ENCODE measurements at places on chromosomes 3 and 15. TPM values are rescaled to one million over a fixed set of nuclear protein-coding genes. Genes with fewer than 3 reads are reported as not detected.
A peak's percentile ranks its signal among the peaks of the same experiment; 100 is the strongest.

The RTF1 gene
- 38.1 TPM for total RNA-seq

The DTX3L gene
- total RNA-seq, result 39.8 TPM

The GOLGA8T gene
- not detected for total RNA-seq

The SPATA12 gene
- total RNA-seq, result not detected

The MUC13 gene
- total RNA-seq, result not detected

The TGM5 gene
- 0.07 TPM for total RNA-seq

The MLF1 gene
- total RNA-seq, result 0.50 TPM

The RFTN1 gene
- total RNA-seq, result 92.4 TPM

The TUSC7 gene
- total RNA-seq, result not detected

The ZNF860 gene
- total RNA-seq, result 0.19 TPM

The STRA6 gene
- total RNA-seq, result not detected

The GOLGA6L9 gene
- total RNA-seq, result 1.5 TPM

The CLSTN2 gene
- total RNA-seq, result not detected

The ALPK3 gene
- total RNA-seq, result 0.09 TPM

The CD96 gene
- total RNA-seq, result 60.5 TPM

The GNAT1 gene
- not detected for total RNA-seq

- peaks cover 7% of the 10 kb centered on the region for H3K4me1 ChIP-seq
- H3K4me3 ChIP-seq, result no peak overlapping the region
- H3K36me3 ChIP-seq, result no peaks in the 10 kb centered on the region
- DNase-seq, result peak; percentile 55
- peaks cover 14% of the 10 kb centered on the region for H3K27me3 ChIP-seq
These were observed 77.7 kb downstream of the CEMIP start for GRCh38 chr15:80856809-80857377.

DNA sequence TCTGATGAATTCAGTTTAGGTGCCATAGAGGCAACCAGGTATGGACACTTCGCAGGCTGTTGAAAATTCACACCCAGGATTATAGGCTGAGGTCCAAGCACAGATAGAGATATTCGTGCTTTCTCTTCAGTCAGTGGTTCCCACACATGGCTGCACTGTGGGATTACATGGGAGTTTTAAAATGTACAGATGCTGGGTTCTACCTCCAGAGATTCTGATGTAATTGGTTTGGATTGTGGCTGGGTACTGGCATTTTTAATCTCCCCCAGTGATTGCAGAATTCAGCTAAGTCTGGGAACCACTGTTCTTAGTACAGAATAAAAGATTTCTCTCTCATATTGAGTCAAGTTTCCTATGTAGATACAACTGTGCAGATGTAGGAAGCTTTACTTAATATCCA is 91.6 kb downstream of the FOXB1 start:
- H3K4me1 ChIP-seq, result no peaks in the 10 kb centered on the region
- no peak overlapping the region for H3K4me3 ChIP-seq
- no peaks in the 10 kb centered on the region for H3K36me3 ChIP-seq
- peaks cover 18% of the 10 kb centered on the region for H3K27me3 ChIP-seq
- no peak for DNase-seq

- H3K4me3 ChIP-seq, result no peak overlapping the region
- no peak overlapping the region for H3K27ac ChIP-seq
- no peak for DNase-seq
- no peaks in the 10 kb centered on the region for H3K27me3 ChIP-seq
- H3K36me3 ChIP-seq, result no peaks in the 10 kb centered on the region
These were observed 151.8 kb upstream of the DPH6 start for GRCh38 chr15:35697549-35698299.

- peak; percentile 36 for DNase-seq
- no peak overlapping the region for H3K27ac ChIP-seq
- H3K27me3 ChIP-seq, result no peaks in the 10 kb centered on the region
- H3K4me3 ChIP-seq, result no peak overlapping the region
- peaks cover 48% of the 10 kb centered on the region for H3K4me1 ChIP-seq
These were observed 61.2 kb downstream of the CD200 start for GRCh38 chr3:112394003-112394640.

- H3K27ac ChIP-seq, result no peak overlapping the region
- H3K36me3 ChIP-seq, result no peaks in the 10 kb centered on the region
- H3K4me1 ChIP-seq, result peaks cover 27% of the 10 kb centered on the region
- DNase-seq, result no peak
- peaks cover 12% of the 10 kb centered on the region for H3K27me3 ChIP-seq
These were observed 5.1 kb downstream of the FSIP1 start for GRCh38 chr15:39777496-39777895.

GRCh38 chr15:33284336-33284735 is 26.4 kb upstream of the RYR3 start:
- H3K27me3 ChIP-seq, result no peaks in the 10 kb centered on the region
- H3K4me3 ChIP-seq, result no peak overlapping the region
- no peaks in the 10 kb centered on the region for H3K36me3 ChIP-seq
- H3K4me1 ChIP-seq, result no peaks in the 10 kb centered on the region

DNA sequence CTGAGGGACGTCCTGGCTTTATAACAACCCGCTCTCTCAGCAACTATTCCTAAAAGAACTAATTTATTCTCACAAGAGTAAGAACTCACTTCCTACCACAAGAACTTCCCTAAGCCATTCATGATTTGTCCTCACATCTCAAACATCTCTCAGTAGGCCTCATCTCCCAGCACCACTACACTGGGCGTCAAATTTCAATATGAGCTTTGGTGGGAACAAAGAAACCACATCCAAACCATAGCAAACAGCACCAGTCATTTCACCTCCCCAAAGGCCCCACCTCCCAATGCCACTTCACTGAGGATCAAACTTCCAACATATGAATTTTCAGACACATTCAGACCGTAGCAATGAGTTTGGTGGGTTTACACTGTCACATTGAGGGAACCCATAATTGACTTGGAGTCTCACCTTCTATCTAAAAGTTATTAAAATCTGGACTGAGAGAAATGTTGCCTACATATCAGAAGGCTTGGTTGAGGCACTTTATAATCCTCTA is 116.4 kb upstream of the AGBL1 start:
- H3K36me3 ChIP-seq, result no peaks in the 10 kb centered on the region
- no peak for DNase-seq
- H3K27ac ChIP-seq, result no peak overlapping the region

DNA sequence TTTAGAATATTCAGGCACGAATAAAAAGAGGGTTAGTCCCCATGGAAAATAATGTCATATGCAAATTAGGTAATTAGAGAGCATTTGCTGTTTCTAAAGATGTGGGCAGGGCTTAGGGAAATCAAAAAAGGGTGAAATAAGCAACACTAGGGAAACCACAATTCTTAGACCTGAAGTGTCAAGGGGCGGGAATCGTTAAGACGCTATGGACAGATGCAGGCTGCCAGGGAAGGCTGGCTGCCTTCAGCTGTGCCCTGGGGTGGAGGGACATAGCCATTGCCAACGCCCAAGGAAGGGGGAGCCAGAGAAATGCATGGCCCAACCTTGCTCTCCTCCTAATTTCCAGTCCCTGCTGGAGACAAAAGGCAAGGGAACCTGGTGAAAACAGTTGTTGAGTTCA is 141.7 kb upstream of the PROK2 start:
- H3K4me1 ChIP-seq, result peaks cover 4% of the 10 kb centered on the region
- DNase-seq, result no peak
- H3K4me3 ChIP-seq, result no peak overlapping the region
- H3K27ac ChIP-seq, result no peak overlapping the region
- no peaks in the 10 kb centered on the region for H3K36me3 ChIP-seq
- H3K27me3 ChIP-seq, result no peaks in the 10 kb centered on the region

GRCh38 chr15:67501177-67501835 is 19.6 kb upstream of the C15orf61 start:
- H3K4me3 ChIP-seq, result no peak overlapping the region
- H3K27ac ChIP-seq, result no peak overlapping the region
- DNase-seq, result no peak
- peaks cover 4% of the 10 kb centered on the region for H3K27me3 ChIP-seq
- no peaks in the 10 kb centered on the region for H3K36me3 ChIP-seq

GRCh38 chr3:194396859-194397756 is 2.0 kb downstream of the GP5 start:
- DNase-seq, result peak; percentile 84
- H3K4me1 ChIP-seq, result peaks cover 49% of the 10 kb centered on the region
- peaks cover 18% of the 10 kb centered on the region for H3K27me3 ChIP-seq
- peak overlapping the region; percentile 66 for H3K27ac ChIP-seq
- H3K36me3 ChIP-seq, result peaks cover 2% of the 10 kb centered on the region

GRCh38 chr3:150239766-150240165 is 168.3 kb upstream of the TSC22D2 start:
- no peaks in the 10 kb centered on the region for H3K4me1 ChIP-seq
- no peak overlapping the region for H3K4me3 ChIP-seq
- peaks cover 18% of the 10 kb centered on the region for H3K27me3 ChIP-seq
- no peak overlapping the region for H3K27ac ChIP-seq
- no peak for DNase-seq

GRCh38 chr3:177145381-177145780 is 51.9 kb downstream of the TBL1XR1 start:
- H3K27ac ChIP-seq, result peak overlapping the region; percentile 82
- H3K4me3 ChIP-seq, result peak overlapping the region; percentile 72
- peaks cover 54% of the 10 kb centered on the region for H3K4me1 ChIP-seq
- no peaks in the 10 kb centered on the region for H3K27me3 ChIP-seq
- no peak for DNase-seq

GRCh38 chr3:189204937-189205336 is 33.2 kb downstream of the TPRG1 start:
- no peak overlapping the region for H3K4me3 ChIP-seq
- no peaks in the 10 kb centered on the region for H3K36me3 ChIP-seq
- H3K27ac ChIP-seq, result no peak overlapping the region
- peaks cover 27% of the 10 kb centered on the region for H3K27me3 ChIP-seq
- DNase-seq, result peak; percentile 35

DNA sequence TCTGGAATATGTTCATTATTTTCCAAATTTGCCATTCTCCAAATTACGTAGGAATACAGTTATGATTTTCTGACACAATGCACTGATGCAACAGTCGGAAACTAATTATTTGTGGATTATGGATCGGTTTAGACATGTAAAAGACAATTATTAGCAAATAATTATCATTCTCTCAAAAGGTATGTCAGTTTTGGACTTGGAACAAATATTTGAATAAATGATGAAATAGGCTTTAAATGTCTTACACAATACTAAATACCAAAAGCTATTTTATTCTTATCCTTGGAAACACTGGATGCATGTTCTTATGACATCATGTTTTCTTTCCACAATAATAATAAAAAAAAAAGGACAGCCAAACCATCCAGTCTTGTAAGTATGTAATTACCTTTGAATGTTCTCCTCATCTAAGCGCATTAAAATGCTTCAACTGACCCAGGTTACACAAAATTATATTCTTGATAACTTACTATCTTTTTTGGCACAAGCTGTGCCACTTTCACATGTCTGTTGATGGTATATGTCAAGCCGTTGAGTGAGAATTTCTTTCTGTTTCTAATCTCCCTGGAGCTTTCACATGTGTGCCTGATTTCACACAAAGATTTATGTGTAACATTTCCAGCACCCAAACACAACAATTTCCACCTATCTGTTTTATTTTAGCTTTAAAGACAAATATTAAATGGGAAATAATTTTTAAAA is 238.5 kb upstream of the ZNF385D start:
- no peaks in the 10 kb centered on the region for H3K4me1 ChIP-seq
- H3K4me3 ChIP-seq, result no peak overlapping the region
- H3K27ac ChIP-seq, result no peak overlapping the region
- no peak for DNase-seq
- no peaks in the 10 kb centered on the region for H3K36me3 ChIP-seq

DNA sequence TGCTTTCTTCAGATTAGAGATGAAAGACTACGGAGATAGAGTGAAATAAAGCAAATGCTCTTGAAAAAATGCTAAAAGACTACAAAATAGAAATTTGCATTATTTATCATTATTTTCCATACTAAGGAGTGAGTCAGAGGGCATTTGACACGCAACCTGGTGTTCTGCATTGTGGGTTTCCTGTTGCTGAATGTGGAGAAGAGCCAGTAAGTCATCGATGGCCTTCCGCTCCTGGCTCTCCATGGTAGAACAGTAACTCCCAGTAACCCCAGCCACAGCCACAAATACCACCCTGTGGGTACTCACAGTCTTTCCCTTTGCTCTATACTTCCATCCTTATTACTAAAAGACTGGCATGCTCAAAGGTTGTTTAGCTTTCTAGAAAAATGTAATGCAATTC is 61.5 kb downstream of the CGGBP1 start:
- H3K4me3 ChIP-seq, result peak overlapping the region; percentile 63
- DNase-seq, result peak; percentile 81
- peak overlapping the region; percentile 75 for H3K27ac ChIP-seq
- no peaks in the 10 kb centered on the region for H3K36me3 ChIP-seq

DNA sequence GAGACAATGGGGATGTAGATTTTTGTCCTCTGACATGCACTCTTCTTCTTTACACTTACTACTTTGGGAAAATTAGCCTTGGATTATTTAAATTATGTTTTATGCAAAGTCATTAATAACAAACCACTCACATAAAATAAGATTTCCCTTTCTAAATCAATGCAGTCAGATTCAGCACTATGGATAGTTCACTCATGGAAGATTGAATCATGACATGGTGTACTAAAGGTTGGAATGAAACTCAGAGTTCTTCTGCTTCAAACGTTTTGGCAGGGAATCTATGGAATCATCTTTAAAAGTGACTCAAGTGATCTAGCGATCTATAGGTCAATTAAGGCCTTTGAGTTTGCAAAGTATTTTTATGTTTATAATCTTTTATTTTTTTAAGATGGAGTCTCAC is 154.3 kb downstream of the KCNMB2 start:
- no peaks in the 10 kb centered on the region for H3K4me1 ChIP-seq
- DNase-seq, result no peak
- H3K36me3 ChIP-seq, result no peaks in the 10 kb centered on the region
- H3K27ac ChIP-seq, result no peak overlapping the region
- no peaks in the 10 kb centered on the region for H3K27me3 ChIP-seq
- no peak overlapping the region for H3K4me3 ChIP-seq

GRCh38 chr3:43400167-43400566 is 113.8 kb downstream of the SNRK start:
- H3K36me3 ChIP-seq, result no peaks in the 10 kb centered on the region
- no peak overlapping the region for H3K27ac ChIP-seq
- DNase-seq, result no peak
- H3K4me1 ChIP-seq, result no peaks in the 10 kb centered on the region

DNA sequence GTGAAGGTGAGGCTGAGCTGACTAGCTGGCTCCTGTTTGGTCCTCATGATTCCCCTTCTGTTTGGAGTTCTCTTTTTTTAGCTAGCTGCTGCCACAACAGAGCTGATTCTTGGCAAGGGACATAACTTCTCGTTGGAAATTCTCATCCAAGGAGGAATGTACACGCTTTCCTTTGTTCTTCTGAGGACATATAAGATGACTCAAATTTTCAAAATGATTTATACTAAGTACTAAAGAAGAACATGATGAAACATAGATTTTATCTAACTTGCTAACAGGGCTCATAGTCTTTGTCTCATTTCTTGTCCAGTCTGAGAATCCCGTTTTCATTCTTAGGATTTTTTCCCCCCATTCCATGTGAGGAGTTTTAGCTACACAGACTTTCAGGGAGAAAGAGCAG is 2.9 kb upstream of the TFG start:
- H3K4me1 ChIP-seq, result peaks cover 19% of the 10 kb centered on the region
- H3K27me3 ChIP-seq, result peaks cover 4% of the 10 kb centered on the region
- H3K27ac ChIP-seq, result no peak overlapping the region
- no peak overlapping the region for H3K4me3 ChIP-seq
- H3K36me3 ChIP-seq, result peaks cover 11% of the 10 kb centered on the region
- DNase-seq, result no peak

- H3K27me3 ChIP-seq, result no peaks in the 10 kb centered on the region
- H3K36me3 ChIP-seq, result no peaks in the 10 kb centered on the region
- no peak for DNase-seq
- no peak overlapping the region for H3K4me3 ChIP-seq
- no peak overlapping the region for H3K27ac ChIP-seq
These were observed 144.0 kb upstream of the CNTN4 start for GRCh38 chr3:1954632-1955031.

GRCh38 chr3:149274220-149274619 is 52.6 kb upstream of the CP start:
- H3K4me3 ChIP-seq, result no peak overlapping the region
- no peak overlapping the region for H3K27ac ChIP-seq
- H3K36me3 ChIP-seq, result no peaks in the 10 kb centered on the region
